ENCODE measurements at places on chromosomes 6 and 20. TPM values are rescaled to one million over a fixed set of nuclear protein-coding genes. Genes with fewer than 3 reads are reported as not detected.

LST1 gene
- 20.6 TPM for total RNA-seq

DNA sequence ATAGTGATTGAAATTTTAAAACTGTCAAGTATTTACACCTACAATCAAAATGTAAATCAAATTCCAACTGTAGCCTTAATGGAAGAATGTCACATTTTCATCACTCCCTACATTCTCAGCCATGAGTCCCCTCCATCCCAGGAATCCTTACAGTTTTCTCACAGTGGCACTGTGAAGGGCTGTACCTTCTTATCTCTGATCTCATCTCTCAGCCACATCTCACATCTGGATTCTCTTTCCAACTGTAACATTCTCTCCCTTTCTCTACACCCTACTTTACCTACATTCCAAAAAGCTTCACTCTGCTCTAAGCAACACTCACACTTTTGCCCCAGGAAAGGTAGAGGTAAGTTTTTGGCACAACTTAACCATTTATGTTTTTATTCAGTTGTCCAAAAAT is 8.9 kb upstream of the MARCKS start:
- no peak overlapping the region for H3K27ac ChIP-seq
- DNase-seq = no peak
- H3K4me1 ChIP-seq = no peaks in the 10 kb centered on the region
- H3K4me3 ChIP-seq = no peak overlapping the region

DNA sequence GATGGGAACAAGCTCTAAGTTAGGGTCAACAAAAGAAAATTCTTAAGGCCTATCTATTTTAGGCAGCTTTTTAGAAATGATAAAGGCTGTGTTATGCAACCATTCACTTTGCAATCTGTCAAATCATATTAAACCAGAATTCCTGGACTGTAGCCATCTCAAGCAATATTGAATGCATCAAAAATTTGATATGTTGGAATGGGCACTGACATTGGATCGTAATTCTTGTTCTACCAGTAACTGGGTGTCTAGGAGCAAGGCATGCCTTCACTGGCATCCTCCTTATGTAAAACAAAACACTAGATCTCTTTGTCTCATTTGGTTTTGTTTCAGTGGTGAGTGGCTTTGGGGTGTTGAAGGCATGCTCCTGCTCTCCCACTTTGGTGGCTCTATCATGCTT is 145.6 kb downstream of the JARID2 start:
- no peak overlapping the region for H3K27ac ChIP-seq
- no peaks in the 10 kb centered on the region for H3K36me3 ChIP-seq
- no peak for DNase-seq
- H3K27me3 ChIP-seq = no peaks in the 10 kb centered on the region

PCK1 gene
- 0.56 TPM for total RNA-seq

- H3K27me3 ChIP-seq = no peaks in the 10 kb centered on the region
- no peak for DNase-seq
- peak overlapping the region; percentile 67 for H3K27ac ChIP-seq
- H3K4me3 ChIP-seq = peak overlapping the region; percentile 72
Observed at GRCh38 chr20:31716818-31717477, 5.7 kb downstream of the BCL2L1 start.

DNA sequence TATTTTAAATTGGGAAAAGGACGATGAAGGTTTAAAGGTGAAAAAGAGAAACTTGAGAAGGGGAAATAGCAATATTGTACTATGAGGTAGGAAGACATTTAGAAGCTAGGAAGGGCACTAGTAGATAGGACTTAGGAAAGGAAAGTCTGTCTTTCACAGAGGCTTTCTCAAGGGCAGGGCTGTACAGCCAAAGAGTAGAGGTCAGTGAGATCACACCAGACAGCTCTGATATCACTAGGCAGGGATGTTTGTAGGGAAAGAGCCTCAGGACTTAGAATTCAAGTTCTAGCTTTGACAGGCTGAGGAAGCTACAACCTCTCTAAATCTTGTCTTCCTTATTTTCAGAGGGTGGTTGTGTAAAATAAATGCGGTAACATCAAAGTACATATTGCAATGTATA is 160.4 kb upstream of the SLC22A16 start:
- no peak overlapping the region for H3K4me3 ChIP-seq
- H3K27ac ChIP-seq = no peak overlapping the region
- DNase-seq = no peak
- no peaks in the 10 kb centered on the region for H3K27me3 ChIP-seq
